ENCODE measurements at places on chromosomes 6 and 20.

DNA sequence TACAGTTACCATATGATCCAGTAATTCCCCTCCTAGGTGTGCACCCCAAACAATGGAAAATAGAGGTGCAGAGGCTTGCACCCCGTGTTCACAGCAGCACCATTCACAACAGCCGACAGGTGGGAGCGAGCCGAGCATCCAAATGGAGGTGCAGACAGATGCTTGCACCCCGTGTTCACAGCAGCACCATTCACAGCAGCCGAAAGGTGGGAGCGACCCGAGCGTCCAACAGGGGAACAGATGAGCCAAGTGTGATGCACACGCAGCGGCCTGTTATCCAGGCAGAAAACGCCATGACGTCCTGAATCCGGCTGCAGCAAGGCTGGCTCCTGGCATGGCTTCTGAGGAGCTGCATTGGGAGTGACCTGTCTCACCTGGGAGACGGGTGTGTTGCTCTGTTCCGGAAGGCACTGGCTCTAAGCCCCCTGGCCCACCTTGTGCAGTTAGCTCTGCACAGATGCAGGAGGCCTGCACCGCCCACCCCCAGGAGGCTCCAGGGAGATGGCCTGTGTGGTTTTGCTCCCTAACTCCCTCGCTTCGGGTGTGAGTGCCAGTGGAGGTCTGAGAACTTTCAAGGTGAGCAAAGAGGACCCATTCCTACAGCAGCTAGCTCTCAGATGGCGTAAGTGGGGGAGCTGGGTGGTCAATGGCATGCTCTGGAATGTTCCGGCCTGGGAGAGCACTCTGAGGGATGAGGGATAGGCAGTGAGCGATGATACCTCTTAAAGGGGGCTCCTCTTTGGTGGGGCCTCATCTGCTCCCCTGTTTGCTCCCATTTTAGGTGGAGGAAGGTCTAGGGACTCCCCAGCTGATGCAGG, 47.8 kb upstream of the FRMD1 start:
- DNase-seq, result no peak

DNA sequence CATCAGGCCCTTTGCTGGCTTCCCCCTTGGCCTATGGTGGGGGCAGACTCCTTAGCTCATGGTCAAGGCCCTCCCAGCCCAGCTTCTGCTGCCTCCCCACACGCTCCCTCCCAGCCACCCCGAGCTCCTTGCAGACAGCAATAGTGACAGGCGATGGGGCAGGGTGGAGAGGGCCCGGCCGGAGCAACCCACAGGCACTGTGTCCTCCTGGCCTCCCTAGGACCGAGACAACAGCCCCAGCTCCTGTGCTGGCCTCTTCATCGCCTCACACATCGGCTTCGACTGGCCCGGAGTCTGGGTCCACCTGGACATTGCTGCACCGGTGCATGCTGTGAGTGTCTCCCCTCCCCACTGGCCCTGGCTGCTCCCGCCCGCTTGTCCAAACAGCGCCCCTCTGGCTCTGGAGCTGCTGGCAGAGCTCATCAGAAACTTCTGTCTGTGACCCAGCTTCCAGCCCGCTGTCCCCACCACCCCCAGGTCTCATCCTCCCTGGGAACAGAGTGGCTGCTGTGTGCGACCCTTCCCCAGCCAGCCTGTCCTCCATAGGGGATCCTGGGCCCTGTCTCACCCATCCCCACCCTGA, 21.8 kb downstream of the NPEPL1 start:
- DNase-seq, result no peak

DNA sequence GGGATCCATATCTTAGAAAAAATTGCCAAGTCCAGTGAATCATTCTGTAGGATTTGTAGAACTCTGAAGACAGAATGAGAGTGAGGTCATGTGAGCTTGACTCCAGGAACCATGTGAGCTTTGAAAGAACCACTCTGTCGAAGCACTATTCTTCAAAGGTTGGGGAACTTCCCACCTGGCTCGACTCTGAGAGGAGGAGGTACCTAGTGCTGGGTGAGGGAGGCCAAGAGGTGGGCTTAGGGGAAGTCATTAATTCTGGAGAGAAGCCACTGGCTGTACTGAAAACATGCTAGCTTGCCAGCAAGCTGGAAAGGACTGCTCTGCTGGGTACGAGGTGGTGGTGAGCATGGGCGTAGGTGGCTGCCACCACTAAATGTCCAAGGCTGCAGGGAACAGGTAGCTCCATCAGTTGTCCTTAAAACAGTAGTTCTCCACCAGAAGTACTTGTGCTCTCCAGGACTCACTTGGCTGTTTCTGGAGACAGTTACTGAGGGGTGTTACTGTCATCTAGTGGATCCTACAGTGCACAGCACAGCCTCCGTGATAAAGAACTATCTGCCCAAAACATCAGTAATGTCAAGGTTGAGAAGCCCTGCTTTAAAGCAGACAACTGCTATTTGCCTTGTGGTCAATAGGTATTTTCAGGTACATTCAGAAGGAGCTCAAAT, 34.7 kb upstream of the SYNJ2 start:
- DNase-seq, result no peak

GRCh38 chr20:62133864-62134263, 9.3 kb downstream of the PSMA7 start:
- no peak for DNase-seq

DNA sequence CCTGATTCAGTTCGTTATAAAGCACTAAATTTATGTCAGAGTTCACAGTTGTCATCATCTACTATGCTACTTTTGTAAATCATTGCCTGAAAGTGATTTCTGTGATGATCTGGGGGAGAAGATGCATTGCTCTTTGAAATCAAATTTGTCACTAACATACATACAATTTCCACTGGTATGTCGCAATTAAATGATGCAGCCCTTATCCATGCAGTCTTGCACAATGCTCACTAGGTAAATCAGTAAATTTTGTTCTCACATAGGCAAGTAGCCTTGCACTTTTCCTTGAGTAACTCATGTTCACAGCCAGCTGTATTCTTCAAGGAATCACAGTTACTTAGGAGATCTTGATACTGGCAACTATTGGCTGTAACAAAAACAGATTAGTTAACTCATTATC, 20.8 kb downstream of the CRISP2 start:
- DNase-seq, result no peak

GRCh38 chr6:26065952-26066380, 21.3 kb upstream of the HFE start:
- DNase-seq, result peak; percentile 93

- DNase-seq, result no peak
Measured at GRCh38 chr20:23915844-23916243, 36.3 kb upstream of the CST5 start.

DNA sequence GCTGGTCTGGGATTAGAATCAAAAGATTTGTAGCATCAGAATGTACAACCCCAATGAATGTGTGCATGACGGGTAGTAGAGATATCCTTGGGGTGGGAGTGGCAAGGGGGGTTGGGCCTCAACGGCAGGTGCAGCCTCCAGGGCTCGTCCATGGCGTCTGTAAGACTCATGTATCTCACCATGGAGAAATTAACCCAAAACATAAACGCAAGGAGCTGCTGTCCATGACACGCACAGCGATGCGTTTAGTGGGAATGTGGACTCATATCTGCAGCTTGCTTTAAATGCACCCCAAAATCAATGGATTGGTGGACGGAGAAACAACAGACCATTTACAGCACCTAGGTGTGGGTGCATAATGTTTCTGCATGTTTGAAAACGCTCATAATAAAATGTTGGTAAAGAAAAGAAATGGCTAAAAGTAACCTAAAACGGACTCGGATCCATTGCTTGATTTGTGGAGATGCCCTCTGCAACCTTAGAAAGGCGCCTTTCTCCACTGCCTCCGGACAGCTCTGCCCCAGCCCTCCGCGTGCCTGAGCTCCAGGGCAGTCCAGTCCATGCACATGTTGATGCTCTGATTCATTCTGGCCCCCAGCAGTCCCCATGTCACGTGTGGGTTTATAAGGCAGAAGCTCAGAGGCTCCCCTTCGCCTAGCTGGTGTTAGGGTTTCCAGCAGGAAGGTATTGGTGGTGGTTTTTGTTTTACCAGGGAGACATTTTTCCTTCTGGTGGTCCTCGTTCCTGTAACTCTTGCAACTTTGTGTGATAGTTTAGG, 24.5 kb downstream of the PYGB start:
- DNase-seq, result no peak

GRCh38 chr6:99885051-99885450, 109.0 kb downstream of the MCHR2 start:
- DNase-seq, result no peak

GRCh38 chr20:50067461-50067860, 45.5 kb downstream of the UBE2V1 start:
- DNase-seq, result no peak

- peak; percentile 51 for DNase-seq
Measured at GRCh38 chr6:53979468-53980067, 131.7 kb upstream of the MLIP start.

DNA sequence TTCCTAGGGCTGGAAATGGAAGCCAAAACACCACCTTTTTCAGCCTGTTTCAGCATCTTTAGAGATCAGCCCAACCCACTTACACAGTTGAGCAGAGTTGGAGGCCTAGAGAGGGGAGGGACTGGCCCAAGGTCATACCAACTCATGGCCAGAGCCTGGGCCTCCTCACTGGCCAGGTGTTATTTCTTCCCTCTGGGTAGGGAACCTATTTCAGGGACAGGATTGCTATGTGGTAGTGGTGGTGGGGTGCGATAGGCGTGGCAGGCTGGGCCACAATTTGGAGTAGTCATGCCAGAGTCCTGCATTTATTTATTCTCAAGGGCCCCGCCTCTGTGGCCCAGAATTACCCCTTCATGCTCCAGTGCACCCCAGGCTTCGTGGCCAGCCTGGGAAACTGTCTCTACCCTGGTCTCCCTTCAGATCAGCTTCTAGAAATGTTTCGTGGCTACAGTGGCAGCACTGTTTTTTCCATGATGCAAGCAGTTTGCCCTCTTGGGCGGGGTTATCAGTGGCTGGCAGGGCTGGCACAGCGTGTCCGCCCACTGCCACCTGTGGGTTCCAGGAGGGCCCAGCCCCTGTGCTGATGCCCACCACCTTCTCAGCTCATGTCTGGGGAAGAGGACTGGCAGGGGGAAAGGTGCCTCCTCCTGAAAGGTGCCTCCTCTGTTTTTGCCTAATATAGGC, 6.2 kb downstream of the VEGFA start:
- DNase-seq, result peak; percentile 64

DNA sequence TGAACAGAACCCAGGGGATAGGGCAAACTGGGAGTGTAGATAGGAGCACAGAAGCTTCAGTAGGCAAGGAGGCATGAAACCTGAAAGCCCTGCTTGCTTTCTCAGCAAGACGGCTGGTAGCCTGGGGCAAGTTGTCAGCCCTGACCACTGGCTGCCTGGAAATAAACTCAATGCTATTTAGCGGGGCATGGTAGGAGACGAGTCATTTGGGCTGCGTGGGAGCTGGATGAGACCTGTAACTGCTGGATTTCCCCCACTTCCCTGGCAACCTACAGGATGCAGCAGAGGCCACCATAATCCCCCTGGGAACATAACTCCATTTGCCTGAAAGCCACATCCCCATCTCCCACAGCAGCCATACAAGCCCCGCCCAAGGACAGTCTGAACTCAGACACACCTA, 332.6 kb upstream of the TBX18 start:
- DNase-seq, result no peak

DNA sequence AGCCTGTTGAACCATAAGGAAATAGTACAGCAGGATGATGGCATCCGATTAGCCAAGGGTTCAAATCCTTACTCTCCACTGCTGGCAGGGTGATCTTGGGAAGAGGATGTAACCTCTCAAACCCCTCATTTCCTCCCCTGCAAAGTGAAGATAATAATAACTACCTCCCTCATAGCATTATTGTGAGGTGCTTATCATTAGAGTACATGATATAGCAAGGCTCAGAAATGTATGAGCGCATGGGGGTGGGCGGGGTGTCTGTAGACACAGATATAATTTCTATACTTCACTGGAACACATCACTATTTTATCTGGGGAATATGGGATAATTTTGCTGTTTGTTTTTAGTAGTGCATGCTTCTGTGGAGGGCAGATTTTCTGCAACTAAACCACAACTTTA, 89.8 kb upstream of the LAMP5 start:
- no peak for DNase-seq
